ENCODE measurements at places on chromosomes 4 and X.

DNA sequence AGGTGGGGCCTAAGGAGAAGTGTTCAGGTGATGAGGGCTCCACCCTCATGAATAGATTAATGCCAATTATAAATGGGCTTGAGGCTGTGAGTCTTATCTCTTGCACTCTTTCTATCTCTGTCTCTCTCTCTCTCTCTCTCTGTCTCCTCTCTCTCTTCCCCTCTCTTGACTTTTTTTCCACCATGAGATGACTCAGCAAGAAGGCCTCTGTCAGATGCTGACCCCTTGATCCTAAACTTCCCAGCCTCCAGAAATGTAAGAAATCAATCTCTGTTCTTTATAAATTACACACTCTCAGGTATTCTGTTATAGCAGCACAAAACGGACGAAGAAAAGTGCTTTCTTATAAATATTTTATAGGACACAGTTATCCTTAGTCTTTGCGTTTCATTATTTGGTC is 184.9 kb upstream of the PCDH7 start:
- no peak for DNase-seq

DNA sequence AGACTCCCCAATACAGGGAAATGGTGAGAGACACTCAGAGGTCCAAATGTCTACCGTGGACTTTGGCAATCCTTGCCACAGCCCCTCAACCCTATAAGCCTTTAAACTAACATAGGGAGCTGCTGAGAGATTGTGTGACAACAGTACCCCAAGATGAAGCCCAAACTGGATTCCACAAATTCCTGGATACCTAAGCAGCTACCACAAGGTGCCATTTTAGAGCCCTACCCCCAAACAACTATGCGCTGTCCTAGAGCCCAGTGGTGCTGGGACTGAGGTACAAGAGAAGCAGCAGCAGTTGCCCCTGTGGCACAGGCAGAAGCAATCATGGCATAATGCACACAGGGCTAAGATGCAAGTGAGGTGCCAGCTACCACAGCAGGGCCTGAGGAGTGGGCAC is 2.7 kb upstream of the TMPRSS11F start:
- no peak for DNase-seq

DNA sequence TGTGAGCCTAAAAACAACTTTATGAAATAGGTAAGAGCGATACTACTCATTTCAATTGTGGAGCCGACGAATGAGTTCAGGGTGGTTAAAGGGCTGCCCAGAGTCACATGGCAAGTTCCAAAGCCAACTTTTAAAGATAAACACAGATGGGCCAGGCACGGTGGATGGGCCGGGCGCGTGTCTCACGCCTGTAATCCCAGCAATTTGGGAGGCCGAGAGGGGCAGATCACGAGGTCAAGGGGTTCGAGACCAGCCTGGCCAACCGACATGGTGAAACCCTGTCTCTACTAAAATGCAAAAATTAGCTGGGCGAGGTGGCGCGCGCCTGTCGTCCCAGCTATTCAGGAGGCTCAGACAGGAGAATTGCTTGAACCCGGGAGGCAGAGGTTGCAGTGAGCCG is 914 bp upstream of the C4orf36 start:
- DNase-seq, result no peak

DNA sequence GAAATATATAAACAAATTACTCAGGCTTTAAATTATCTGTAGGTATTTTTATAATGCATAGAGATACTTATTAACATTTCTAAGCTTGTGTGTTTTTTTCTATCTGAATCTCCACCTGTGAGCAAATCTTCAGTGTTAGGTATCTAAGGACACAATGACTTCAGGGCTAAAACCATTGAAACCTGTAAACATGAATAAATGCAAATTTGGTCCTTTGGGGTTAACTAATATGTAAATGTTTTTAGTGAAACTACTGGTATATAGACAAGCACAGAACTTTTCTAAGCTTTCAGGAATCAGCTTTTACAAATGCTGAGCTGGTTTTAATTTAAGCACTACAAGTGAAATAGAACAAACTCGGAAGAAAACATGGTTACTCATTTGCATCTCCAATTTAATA is 147.9 kb downstream of the FBXO8 start:
- DNase-seq, result no peak

DNA sequence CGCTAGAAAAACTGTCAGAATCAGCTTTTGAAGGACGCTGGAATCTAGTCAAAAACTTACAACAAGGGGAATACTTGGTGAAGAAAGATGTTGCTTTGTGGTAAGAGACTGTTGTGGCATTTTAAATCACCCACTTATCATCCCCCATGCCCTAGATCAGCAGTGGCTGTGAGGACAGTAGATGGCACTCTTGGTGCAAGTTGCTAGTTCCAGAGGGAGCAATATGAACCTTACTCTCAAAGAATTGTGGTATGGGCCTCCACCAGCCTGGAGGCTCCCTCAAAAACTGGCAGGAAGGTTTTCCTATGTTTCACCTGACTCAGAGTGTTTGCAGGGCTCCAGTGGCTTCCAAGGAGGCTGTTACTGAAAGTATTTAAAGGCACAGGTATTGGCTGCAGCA is 37.7 kb upstream of the SLC16A2 start:
- DNase-seq, result peak; percentile 35

DNA sequence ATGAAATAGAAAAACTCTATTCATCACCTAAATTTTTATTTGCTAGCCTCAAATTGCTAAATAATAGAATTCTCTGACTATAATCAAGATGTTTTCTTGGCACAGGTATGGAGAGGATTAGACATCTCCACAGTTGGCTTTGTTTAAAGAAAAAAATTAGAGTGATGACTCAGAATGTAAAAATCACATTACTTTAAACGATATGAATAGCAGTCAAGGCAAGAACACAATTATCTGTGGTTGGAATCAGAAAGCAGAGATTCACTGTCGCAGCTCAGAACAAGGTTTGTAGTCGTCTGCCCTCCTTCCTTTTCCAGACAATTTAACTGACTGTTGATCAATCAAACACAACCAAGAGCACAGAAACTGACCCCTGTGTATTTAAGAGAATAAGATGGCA is 32.2 kb upstream of the CCKAR start:
- DNase-seq, result no peak
